ENCODE measurements at places on chromosomes 12 and 14.

DNA sequence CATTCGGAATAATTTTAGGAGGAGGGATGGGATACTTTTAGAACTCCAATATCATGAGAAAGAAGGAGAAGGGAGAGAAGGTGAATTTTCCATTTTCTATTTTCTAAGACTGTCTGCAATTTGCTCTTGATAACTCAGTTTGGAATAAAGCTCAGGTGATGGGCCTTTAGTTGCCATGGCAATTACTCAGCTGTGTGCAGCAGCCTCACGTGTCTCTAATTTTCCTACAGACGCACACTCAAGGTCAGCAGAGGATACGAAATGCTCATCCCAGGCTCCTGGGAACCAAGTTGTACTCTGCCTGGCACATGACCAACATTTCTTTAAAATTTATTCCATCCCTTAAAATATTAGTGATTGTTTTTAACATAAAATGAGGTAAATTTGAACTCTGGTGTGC is 76.7 kb downstream of the TTC8 start:
- no peak for DNase-seq

DNA sequence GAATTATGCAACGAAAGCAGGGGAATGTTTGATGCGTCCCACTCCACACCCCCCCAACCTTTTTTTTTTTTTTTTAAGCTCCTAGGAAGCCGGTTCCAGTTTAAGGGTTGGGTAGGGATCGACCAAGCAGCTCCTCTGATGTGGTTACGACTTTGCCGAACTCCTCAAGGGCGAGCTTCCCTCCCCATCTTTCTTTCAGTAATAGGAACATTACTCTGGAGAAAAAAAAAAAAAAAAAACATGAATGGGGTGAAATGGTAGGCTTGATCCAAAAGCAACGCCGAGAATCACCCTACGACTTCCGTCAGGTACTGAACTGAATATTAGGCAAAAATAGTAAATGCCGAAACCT is 9.6 kb downstream of the BMP4 start:
- DNase-seq: no peak

DNA sequence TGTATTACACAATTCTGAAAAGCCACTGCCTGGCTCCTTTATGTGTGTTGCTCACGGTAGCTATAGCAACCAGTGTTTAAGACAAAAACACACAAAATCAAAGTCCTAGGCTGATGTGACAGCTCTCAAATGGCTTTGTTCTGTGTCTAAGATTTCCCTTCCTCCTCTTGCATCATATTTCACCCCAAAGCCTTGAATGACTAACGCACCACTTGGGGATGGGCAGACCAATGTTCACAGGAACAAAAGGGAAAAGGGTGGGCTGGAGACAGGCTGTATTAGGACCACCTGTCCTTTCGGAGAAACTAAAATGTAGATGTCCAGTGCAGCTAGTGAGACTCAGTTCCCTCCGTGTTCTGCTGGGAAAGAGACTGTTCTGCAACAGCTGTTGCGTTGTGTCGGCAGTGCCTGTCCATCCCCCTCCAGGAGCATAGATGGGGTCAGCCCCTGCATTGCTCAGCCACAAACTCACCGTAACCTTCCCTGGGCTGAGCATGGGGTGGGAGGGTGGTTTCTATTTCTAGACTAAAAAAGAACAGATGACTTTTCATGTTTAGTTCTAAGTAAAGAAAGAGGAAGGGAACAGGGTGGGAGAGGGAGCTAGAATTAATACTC is 26.8 kb upstream of the DAAM1 start:
- DNase-seq: no peak

GRCh38 chr12:33724867-33725266 is 285.2 kb upstream of the SYT10 start:
- DNase-seq: no peak

GRCh38 chr14:76376409-76376877 is 506 bp downstream of the ESRRB start:
- no peak for DNase-seq

- DNase-seq: no peak
Observed at GRCh38 chr12:94538318-94538717, 78.7 kb upstream of the CEP83 start.

DNA sequence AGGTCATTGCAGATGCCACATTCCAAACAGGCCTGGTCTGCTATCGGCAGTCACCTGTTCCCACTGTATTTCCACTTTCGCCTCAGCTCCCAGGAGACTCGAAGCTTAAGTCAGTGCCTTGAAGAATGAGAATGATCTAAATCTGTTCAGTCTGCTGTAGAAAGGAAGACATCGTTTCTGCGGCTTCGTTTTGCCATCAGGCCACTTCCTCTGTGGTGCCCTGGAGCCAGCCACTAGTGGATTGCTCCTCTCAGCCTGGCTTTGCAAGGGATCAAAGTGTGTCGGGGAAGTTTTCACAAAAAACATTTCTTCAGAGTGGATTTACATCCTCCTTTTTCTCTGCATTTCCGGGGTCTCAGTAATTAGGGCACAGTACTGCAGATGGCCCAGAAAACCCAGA is 66.7 kb downstream of the AACS start:
- DNase-seq: no peak

DNA sequence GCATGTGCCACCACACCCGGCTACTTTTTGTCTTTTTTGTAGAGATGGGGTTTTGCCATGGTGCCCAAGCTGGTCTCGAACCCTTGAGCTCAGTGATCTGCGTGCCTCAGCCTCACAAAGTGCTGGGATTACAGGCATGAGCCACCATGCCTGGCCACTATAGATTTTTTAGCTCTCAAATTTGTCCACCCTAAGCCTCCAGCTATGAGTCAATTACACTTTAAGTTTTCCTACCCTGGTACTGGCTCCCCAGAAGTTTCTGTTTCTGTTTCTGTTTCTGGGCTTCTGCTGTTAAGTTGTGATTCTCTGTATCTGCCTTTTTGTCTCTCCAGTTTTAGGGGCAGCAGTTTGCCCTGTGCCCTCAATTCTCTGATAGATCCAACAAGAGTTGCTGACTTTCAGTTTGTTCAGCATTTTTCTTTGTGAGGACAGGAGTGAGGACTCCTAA is 4.4 kb upstream of the TINF2 start:
- no peak for DNase-seq

DNA sequence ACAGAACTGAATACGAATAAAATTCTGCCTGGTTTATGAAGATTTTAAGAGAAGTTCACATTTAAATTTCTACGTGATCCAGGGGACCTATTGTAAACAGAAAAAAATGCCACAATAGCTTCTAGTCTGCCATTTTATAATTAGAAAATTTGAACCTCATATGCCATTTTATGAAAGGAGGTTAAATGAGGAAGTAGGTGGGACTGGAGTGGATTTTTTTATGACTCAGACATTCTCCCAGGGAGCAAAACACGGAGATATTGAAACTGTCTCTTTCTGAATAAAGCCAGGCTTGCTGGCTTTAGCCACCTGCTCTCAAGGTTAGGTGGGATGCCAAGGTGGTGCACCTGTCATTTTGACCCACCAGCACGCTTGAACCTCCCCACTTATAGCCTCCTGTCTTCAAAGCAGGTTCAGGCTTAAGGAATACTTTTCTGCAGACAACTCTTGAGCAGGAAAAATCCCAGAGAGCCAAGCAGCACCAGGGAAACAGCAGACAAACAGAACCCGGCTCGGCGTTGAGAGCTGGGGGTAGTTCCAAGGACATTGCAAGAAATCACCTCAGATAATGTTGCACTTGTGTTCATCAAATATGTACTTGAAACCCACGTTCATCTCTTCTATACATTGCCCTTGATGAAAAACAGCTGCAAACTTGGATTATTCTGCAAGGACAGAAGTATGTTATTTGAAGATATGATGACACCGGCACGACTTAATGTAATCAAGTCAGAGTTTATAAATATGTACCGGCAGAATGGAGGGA is 203.7 kb downstream of the PPM1H start:
- DNase-seq: no peak

DNA sequence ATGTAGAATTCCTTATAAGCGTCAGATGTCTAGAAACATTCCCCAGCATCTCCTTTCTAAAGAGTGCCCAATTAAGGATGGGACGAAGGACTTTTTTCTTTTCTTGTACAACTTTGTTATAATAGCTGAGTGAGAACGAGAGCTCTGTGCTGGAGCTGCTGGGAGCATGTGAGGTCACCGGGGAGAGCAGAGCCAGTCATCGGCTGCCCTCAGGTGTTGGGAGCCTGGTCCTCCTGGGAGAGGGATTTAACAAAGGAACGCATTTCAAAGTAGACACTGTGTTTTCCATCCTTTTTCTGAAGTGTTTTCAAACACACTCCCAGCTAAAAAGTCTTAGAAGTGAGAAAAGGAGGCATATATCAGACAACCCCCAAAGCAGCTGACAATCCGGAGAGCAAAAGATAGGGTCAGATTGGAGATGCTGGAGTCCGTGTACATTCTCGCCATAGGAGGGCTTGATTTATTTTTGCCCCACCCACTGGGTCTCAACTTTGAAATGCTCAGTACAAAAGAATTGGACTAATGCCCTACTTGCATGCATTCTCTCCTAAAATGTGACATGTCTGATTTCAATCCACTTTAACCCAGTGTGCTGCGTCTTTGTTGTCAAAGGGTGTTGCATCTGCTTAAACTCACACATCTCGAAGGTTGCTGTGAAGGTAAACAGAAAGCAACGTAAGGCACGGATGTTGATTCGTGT is 50.8 kb upstream of the PIWIL1 start:
- no peak for DNase-seq

DNA sequence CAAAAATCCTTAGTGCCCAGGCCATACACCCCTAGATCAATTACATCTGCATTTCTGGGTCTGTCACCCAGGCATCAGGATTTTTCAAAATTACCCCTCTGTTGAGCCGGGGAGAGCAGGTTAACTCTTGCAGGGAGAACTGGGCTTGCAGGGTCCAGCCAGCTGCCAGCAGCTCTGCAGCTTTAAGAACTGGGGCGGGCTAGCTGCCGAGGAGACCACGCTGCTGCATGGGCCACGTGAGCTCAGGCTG is at the start of gene DGLUCY:
DGLUCY (plus strand) TSS at position 245 of the 250 bp plus-strand sequence. CDS start 46,222 bp downstream, outside the sequence.
- no peak for DNase-seq

DNA sequence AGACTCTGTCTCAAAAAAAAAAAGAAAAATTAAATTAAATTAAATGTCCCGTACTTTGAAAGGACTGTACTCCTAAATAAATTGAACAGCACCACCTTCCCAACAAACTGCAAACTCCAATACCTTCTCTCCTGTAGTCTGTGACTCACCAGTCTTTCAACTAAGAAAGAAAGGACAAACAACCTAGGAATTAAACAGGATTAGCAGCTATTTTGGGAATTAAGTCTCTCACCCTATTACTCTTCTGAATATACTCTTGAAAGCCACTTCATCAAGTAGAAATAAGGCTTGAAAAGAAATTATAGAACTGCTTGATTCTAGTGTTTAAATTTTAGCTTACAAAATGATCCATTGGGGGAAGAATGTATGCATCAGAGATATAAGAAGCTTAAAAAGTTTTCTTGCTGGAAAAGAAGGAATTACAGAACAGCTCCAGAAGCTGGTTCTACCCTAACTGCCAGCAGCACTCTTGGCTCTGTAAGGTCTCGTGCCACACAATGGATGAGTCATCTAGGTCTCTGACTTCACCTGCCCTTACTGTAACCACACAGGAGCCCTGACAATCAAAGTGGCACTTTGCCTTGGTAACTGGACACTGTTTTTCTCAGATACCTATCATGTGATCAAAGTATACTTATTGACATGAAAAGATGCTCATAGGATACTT is 57.0 kb upstream of the CERS5 start:
- DNase-seq: no peak

DNA sequence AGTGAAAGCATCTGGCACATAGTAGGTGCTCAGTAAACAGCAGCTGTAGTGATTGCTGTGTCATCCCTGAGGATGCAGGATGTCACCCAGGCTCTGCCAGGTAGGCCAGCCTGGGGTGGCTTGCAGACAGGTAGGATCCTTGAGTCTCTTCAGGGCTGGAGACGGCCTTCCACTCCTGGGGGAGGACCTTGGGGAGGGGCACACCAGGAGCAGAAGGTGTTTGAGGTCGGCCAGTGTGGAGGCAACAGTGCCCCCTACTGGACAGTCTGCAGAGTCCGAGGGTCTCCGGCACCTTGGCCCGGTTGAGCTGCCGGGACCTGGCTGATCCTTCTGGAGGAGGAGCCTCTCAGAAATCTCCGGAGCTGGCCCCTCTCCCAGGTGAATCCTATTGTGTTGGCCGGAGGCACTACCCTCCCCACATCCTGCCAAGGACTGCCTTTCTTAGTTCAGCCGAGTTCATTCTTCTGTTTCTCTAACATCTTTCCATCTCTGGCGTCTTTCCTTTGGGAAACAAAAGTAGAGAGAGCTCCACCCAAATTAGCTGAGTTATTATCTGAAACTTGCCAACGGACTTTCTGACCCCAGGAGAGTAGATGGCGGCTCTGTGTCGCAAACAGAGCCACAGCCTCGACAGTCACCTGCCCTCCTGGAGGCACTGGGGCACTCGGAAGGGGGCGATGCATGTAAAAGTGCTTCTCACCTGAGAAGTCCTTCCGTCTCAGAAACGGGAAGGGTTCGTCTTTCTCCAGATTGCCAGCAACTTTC is 41.8 kb upstream of the CLMN start:
- peak; percentile 26 for DNase-seq

- DNase-seq: no peak
Observed at GRCh38 chr12:120132054-120132836, 15.7 kb upstream of the RAB35 start.

- DNase-seq: no peak
Observed at GRCh38 chr12:111792155-111792855, 25.6 kb downstream of the ALDH2 start.

DNA sequence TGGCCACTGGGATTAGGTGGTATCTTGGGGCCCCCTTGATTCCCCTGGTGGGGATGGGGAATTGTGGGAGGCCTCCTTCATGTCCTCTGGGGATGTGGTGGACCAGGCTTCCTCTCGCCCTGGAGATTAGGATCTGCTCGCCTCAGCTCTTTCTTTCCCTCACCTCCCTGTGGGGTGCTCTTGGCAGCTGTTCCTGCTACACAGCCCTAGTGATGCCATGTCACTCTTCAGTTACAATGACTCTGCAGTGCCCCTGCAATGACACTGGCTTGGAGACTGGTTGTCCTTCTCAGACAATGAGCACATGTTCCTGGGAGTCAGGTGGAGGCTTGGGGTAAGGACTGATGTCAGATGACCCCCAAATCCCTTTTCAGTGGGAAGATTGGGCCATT is 83.9 kb downstream of the ADCK1 start:
- DNase-seq: no peak

GRCh38 chr12:67362526-67362925 is 93.4 kb downstream of the CAND1 start:
- no peak for DNase-seq

DNA sequence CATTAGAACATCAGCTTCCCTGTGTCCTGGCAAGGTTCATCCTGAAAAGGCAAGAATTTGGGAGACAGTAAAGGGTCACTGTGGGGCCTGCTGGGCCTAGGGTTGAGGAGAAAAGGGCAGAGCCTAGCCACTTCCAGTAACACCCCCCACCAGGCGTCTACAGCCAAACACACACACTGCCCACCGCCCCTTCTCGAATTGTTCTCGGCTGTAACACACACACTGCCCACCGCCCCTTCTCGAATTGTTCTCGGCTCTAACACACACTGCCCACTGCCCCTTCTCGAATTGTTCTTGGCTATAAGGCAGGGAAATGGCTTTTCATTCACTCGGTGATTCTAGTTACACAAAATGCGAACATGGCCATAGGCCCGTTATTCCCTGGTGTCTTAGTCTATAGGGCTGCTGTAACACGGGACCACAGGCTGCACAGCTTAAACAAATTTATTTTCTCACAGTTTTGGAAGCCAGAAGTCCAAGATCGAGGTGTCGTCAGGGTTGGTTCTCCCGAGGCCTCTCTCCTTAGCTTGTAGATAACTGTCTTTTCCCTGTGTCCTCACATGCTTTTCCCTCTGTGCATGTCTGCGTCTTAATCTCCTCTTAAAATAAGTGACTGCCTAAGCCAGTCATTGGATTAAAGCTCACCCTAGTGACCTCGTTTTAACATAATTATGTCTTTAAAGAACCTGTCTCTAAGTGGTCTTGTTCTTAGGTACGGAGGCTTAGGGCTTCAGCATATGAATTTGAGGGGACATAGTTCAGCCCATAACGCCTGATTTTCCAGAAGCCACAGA is 171.0 kb downstream of the ADGRD1 start:
- no peak for DNase-seq
